ENCODE measurements at places on chromosomes 3 and 15.
A peak's percentile ranks its signal among the peaks of the same experiment; 100 is the strongest.

GRCh38 chr3:189967254-189967865 is 153.3 kb downstream of the P3H2 start:
- no peak for DNase-seq

DNA sequence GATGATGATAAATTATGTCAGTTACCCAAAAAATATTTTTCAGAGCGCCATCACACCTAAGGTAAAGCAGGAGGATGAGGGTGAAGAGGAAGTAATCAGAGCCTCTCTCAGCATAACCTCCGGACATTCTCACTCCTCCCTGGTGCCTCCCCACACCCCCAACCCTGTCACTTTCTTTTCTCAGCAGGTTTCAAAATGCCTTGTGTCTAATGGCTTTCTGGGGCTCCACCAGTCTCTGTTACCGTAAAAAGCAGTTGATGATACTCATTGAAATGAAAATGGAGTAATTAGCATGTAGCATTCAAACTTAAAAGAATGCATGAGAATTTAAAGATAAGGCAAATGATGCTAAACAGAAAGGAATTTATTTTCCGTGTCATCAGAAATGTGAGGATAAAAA is 180.0 kb downstream of the ERC2 start:
- no peak for DNase-seq

DNA sequence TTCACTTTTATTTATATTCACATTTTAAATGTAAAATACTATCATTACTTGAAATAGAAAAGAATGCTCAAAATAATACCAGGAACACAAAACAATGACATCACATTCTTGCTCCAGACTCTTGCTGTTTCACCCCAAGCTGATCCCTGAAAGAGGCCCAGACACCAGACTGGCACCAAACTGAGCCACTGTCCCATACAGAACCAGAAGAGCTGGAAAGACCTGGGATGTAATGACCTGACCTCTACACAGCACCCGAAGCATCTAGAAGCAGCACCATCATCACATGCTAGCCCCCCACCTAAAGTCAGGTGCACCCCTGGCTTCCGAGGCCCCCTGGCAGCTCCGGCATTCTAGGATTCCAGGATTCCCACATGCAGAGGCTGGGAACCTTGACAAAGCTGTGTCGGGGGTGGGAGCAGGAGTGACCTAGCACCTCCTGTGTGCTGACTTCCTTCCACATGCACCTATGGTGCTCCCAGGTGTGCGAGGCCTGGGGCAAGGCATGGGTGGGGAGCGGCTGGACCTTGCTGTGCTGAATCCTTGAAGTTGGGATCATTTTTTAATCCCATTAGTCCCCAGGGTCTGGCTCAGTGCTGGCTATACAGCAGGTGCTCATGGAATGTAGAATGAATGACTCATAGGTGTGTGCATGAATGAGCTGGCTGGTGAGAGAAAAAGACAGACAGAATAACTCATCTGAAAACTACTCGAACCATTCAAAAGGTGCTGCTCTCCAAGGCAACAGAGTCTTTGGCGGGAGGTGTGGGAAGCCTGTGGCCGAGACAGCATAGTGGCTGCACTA is 144.7 kb upstream of the IQSEC1 start:
- no peak for DNase-seq

GRCh38 chr15:67089217-67090193 is 24.1 kb downstream of the SMAD3 start:
- DNase-seq = no peak

GRCh38 chr3:147838652-147839051 is 429.5 kb downstream of the ZIC1 start:
- DNase-seq = no peak

DNA sequence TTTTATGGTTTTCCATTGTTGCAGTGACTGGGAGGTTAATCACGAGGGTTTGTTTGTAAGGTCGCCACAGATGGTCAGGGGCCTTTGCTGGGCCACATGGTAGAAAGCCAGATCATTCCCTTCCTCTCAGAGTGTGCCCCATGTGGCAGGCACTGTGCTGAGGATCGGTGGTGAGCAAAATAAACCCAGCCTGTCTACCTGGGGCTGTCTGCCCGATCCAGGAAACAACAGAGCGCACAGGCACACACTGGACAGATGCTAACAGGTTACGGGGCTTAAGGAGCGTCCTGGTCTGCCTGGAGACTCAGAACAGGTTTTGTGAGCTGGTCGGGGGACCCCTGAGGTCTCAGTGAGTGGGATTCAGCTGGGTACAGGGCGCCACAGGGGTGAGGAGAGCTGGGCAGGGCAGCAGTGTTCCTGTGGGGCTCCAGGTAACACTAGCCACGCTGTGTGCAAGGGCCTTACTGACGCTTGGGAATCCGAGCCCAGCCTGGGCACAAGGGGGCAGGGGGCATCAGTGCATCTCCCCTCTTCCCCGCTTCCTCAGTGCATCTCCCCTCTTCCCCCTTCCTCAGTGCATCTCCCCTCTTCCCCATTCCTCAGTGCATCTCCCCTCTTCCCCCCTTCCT is 136.4 kb downstream of the DNAJB8 start:
- no peak for DNase-seq

DNA sequence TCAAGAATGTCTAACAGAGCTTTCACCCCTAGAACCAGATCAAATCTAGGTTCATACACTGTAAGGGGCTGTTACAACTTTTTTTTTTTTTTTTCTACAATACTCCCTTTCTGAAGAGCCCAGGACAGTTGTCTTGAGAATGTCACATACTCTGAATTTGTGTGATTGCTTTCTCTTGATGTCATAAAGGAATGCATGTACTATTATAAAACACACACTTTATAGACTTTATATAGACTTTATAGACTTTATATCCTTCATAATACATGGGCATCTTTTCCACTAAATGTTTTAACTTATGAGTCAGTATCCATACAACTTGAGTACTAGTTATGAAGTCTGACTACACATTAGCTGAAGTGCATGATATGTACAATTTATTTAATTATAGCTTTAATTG is 26.3 kb downstream of the RFX7 start:
- no peak for DNase-seq

DNA sequence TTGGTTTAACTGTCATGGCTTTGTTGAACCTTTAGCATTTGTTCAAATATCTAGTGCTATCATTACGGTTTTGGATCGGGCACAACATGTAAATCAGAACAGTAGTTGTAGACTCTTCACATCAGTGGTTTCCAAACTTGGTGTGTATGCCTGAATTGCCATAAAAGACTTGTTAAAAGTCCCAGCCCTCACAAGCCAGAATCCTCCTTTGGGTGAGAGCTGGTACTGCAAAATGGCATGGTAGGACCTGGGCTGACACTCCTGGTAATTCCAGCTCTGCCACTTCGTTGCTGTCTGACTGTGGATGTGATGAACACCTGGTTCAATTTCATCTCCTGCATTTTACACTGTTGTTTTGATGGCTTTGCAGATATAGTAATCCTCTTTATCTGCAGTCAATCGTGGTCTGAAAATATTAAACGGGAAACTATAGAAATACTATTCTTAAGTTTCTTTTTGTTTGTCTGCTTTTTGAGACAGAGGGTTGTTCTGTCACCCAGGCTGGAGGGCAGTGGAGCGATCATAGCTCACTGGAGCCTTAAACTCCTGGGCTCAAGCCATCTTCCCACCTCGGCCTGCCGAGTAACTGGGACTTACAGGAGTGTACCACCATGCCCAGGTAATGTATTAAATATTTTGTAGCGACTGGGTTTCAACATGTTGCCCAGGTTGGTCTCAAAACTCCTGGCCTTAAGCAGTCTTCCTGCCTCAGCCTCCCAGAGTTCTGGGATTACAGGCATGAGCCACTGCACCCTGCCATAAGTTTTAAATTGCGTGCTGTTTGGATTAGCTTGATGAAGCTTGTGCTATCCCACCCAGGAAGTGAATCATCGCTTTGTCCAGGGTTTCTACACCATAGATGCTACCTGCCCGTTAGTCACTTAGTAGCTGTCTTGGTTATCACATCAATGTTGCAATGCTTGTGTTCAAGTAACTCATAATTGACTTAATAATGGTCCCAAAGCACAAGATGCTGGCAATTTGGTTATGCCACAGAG is 61.6 kb downstream of the RAB7A start:
- DNase-seq = no peak

- DNase-seq = no peak
These were observed 2.7 kb downstream of the ZNF654 start for GRCh38 chr3:88061746-88062145.

- peak; percentile 77 for DNase-seq
These were observed 65.1 kb upstream of the HES1 start for GRCh38 chr3:194070634-194071409.

DNA sequence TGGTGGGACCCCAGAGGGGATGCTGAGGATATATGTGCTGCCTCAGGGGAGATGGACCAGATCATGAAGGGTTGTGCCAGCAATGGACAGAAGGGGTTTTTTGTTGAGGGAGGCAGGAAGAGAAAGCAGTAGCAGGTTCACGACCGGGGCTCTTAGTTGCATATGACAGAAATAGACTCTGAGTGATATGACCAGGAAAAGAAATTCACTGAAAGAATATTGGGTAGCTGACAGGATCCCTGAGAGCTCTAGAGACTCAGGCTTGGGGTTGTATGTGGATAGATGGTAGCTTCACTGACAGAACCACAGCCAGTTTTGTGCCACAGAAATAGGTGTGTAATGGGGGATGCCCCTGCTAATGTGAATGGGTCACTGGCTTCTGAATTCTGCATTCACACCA is 241.6 kb downstream of the ZNF621 start:
- DNase-seq = no peak

DNA sequence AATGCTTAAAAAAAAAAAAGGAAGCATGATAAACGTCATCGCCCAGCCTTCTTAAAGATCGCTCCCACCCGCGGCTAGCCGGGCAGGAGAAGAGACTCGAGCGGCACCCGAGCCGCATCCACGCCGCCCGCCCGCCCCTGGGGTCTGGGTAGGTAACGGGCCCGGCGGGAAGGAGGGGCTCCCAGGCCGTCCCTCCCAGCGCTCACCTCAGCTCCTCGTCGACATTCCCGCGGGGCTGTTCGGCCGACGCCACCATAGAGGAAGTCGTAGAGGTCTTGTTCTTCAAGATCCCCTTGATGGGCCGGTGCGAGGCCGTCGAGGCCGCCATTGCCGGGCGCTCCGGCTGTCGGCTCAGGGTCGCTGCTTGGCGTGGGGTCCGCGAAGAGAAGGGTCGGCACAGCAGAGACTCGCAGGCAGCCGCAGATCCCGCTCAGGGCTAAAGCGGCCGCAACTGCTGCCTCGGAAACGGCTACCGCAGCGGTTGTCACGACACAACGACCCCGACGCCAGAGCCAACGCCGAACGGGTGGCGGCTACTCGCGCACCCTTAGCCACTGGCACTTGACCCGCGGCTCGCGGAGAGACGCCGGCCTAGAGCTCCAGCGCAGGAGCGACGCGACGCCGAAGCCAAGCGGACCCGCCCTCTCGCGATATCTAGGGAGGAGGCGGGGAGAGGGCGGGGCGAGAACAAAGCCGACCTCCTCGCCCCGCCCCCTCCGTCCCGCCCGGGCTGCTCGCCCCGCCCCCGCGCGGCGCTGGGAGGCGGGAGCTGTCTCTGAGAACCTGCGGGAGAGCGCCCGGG is at the start of gene PPP1R2:
PPP1R2 (minus strand) TSS at position 628 of the 802 bp plus-strand sequence; CDS start at position 328, 300 bp downstream.
- peak; percentile 99 for DNase-seq

DNA sequence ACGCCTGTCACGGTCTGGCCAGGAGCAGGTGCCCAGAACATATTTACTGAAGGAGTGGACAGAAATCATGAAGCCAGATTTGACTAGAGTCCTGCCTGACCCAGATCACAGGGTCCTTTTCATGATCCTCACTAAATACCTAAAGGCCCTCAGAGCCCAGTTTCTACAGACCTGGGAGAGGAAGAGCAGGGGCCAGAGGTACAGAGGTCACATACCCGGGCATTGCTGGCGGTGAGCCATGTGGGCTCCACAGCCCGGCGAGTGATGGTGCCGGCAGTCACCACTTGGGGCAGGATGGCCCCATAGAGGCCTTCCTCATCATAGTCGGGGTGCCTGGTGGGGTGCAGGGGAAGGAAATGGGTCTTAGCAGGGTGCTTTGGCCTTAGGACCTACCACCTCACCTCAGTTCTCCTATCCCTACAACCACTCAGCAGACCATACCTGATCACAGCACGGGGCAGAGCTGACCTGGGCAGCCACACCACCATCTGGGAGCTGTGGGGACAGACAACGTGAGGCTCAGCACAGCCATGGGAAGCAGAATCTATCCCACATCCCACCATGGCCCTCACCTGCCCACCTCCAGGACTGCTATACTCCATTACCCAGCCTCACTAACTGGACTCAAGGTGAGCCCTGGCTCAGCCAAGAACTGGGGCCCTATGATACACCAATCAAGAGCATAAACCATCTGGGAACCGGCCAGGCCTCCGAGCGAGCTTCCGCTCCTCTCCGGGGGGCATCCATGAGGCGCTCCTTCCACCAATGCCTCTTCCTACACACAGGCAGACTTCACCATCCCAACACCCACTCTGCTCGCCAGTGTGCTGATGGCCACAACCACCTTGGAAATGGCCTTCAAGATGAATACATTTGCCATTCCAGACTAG is 12.9 kb downstream of the POLG start:
- DNase-seq = no peak

DNA sequence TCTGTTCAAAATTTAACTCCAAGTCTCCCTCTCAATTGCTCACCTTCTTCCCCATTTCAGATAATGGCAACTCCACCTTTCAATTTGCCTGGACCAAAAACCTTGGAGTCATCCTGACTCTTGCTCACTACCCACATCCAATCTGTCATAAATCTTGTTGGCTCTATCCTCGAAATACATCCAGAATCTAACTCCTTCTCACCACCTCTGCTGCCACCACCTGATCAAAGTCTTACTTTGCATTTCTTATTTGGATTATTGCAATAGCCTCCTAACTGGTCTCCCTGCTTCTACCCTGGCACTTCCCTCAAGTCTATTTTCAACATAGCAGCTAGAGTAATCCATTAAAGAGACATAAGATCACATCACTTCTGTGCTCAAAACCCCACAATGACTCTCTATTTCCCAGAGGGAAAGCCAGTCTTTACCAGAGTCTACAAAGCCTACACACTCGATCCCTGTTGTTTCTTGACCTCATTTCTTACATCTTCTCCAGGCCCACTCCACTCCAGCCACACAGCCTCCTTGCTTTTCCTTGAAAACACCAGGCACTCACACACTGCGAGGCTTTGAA is 86.6 kb downstream of the GPR156 start:
- no peak for DNase-seq

- no peak for DNase-seq
These were observed 585.8 kb downstream of the NLGN1 start for GRCh38 chr3:173983343-173983742.

DNA sequence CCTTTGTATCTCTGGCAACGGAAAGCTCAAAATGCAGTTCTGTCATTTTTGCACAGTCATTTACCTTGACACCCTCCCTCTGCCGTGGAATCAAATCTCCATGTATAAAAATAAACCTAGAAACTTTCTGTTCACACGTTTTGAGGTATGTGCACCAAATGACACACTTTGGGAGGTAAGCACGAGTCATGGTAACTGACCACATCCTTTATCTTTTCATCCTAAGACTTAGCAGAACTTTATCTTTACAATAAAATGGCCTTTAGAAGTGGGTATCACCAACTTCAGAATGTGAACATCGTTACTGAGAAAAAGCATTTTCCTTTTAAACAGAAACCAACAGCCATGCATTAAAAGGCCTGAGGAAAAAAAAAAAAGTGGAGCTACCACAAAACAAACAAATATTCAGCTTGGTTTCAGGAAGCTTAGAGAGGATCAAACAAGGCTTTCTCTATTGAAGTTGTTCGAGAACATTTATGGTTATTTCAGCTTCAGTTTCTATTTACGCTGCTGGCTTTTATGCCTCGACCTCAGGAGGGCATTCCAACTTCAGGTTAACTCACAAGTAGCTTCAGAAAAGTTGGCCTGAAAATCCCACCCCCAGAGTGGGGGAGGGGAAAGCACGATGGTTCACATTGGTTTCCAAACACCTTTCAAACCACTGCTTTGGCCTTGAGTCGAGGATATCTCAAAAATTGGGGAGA is 171.1 kb upstream of the ICE2 start:
- no peak for DNase-seq

GRCh38 chr3:70742081-70742480 is 429.6 kb upstream of the MDFIC2 start:
- no peak for DNase-seq

Measured in NCI-H2107 (cell line).